ENCODE measurements at places on chromosomes 12 and 14.

DNA sequence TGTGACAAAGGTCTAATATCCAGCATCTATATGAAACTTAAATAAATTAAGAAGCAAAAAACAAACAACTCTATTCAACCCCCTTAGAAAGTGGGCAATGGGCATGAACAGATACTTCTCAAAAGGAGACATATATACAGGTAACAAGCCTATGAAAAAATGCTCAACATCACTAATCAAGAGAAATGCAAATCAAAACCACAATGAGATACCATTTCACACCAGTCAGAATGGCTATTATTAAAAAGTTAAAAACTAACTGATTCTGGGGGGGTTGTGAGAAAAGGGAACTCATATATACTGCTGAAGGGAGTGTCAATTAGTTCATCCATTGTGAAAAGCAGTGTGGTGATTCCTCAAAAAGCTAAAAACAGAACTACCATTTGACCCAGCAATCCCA lies 198.9 kb downstream of the BMP4 start:
- no peak for DNase-seq

GRCh38 chr14:30519961-30520360 lies 39.0 kb upstream of the G2E3 start:
- no peak for DNase-seq

DNA sequence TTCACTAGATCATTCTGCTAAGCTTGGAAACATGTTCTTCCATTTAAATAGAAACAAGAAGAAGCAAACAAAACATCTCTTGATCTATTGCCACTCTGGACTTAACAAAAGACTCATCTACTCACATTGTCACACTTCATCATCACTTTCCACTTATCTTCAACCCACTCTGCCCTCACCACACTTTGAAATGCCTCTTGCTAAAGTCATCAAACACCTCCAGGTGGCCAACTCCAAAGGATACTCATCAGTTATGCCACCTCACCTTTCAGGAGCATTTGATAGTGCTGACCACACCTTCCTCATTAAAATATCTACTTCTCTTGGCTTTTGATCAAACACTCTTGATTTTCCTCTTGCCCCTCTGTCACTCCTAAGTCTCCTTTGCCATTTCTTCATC lies 7.2 kb downstream of the EFCAB11 start:
- no peak for DNase-seq

GRCh38 chr12:13074396-13075117 lies 28.9 kb downstream of the GSG1 start:
- no peak for DNase-seq

- no peak for DNase-seq
These were observed 1.2 kb downstream of the GNPNAT1 start for GRCh38 chr14:52790011-52790755.

DNA sequence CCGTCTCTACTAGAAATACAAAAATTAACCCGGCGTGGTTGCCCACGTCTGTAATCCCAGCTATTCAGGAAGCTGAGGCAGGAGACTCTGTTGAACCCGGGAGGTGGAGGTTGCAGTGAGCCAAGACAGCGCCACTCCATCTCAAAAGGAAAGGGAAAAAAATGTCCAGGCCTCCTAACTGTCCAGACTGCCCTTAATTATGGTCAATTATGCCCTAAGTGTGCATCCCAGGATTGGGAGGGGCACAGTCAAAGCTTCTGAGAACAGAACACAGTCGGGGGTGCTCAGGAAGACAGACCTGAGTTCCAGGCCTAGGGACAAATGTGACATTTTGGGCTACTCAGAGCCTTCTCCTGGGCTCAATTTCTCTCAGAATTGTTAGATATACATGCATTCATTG lies 31.8 kb upstream of the SMUG1 start:
- no peak for DNase-seq

GRCh38 chr14:68649476-68650189 lies 143.2 kb downstream of the ZFP36L1 start:
- no peak for DNase-seq

GRCh38 chr12:49842519-49843352 lies at the start of gene BCDIN3D:
TSS of gene BCDIN3D (minus strand) at chr12:49843106. CDS start at chr12:49843087, 19 bp downstream.
- peak; percentile 84 for DNase-seq

- DNase-seq: no peak
These were observed 88.7 kb downstream of the LLPH start for GRCh38 chr12:66041651-66042363.

Data from activated naive CD8-positive, alpha-beta T cell treated with anti-CD3 and anti-CD28 coated beads, Interleukin-2, amount 50 U/mL, for 16 hours (primary cell).